Stimulated activated CD8-positive, alpha-beta memory T cell treated with anti-CD3 and anti-CD28 coated beads, Interleukin-15, amount 100 ng/mL, for 24 hours (primary cell): ENCODE measurements at places on chromosomes 12 and 14.

DNA sequence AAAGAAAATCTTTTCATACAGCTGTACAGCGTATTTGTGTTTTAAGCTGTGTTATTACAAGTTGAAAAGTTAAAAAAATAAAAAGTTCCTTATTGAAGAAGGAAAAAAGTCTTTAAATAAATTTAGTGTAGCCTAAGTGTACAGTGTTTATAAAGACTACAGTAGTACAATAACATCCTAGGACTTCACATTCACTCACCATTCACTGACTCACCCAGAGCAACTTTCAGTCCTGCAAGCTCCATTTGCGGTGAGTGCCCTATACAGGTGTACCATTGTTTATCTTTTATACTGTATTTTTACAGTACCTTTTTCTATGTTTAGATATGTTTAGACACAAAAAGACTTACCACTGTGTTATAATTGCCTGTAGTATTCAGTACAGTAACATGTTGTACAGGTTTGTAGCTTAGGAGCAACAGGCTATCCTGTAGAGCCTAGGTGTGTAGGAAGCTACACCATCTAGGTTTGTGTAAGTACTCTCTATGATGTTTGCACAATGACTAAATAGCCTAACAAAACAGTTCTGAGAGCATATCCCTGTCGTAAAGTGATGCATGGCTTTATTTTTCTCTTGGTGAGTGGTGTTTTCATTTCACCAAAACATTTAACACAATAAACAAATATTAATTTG, 275.2 kb downstream of the DACT1 start:
- DNase-seq: no peak

DNA sequence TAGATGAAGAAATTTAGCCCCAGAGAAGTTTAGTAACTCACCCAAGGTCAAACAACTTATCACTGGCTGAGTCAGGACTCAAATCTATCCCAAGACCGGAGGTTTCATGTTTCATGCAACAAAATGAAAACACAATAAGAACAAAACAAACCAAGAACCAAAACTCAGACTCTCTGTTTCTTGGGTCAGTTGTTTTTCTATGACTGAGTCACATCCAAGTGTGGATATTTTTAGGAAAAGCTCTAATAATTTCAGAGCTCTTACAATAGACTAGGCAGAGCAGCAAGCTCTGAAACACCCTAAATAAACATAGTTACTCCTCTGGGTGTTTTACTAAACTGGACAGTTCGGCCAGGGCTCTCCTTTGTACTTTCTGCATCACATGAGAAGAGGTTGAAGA, 87.6 kb upstream of the PRB2 start:
- no peak for DNase-seq

DNA sequence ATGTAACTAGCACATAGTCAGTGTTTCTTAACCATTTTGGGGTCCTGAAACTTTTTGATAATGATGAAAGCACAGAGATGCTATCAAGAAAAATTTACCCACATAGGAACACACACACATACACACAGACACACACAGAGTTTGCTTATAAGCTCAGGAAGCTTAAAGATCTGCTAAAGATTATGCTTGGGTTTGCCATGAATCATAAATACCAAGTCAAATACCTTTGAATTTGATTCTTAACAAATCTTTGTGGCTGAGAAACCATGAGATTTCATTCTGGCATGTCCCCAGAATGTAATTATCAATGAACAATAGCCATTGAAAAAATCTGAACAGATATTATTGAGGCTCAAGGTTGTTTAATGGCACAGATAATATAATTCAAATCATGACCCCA, 89.2 kb downstream of the NTS start:
- no peak for DNase-seq

DNA sequence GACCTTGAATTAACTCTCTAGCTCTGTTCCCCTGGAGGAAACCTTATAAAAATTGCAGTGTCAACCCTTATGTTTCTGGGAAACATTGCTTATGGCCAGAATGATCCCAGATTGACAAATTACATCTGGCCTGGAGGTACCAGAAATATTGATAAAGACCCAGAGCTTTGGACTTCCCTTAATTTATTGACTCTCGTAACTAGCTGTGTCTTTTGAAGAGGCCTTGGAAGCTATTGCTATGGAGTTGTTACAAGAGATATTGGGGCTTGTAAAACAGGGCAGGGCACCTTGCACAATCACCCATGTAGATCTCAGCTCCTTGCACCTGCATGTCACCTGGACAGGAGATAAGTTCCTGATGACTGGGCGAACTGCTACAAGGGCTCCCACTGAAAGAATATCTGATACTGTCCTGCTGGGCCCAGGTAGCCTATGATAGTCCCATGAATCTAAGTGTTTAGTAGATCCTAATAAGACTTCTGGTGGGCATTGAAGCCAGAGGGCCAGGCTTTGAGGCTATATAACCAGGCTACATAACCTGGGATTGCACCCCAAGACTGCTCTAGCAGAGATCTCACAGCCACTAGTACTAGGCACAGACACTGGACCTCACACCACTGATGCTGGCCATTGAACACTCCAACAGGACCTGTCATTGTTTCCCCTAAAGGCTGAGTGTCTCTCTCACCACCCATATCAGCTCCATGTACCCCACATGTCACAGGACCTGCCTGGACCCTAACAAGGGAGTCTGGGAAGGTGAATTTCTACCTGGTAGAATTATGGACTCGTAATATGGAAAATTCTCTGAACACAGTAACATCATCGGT, 135.7 kb upstream of the PWP1 start:
- DNase-seq: no peak

GRCh38 chr14:90540437-90540836, 143.6 kb downstream of the CALM1 start:
- DNase-seq: no peak

- DNase-seq: no peak
These were observed 132.7 kb downstream of the NRXN3 start for GRCh38 chr14:78302841-78303240.

DNA sequence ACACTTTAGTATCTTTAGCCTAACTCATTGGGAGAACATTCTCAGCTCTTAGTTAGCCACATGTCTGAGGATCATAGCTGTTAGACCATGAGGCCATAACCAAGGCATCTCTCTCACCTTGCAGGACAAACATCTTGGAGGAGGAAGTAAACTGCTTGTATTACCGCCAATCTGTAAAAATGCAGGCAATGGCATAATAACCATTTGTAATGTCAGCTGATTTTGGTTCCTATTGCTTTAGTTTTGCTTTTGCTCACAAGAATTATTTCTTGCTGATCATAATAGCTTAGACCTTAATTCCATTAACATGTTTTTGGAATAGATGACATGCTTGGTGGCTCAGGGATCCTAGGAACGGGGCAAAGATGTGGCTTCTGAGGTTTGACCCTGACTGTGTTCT, 16.4 kb upstream of the GSG1 start:
- no peak for DNase-seq

GRCh38 chr14:68807148-68807600, 14.3 kb upstream of the ZFP36L1 start:
- DNase-seq: no peak
